ENCODE measurements at places on chromosomes 13 and 19.

- no peak for DNase-seq
Observed at GRCh38 chr19:21603431-21604231, 98.2 kb downstream of the ZNF429 start.

GRCh38 chr19:21202865-21203494 lies 61.1 kb downstream of the ZNF431 start:
- DNase-seq, result no peak

DNA sequence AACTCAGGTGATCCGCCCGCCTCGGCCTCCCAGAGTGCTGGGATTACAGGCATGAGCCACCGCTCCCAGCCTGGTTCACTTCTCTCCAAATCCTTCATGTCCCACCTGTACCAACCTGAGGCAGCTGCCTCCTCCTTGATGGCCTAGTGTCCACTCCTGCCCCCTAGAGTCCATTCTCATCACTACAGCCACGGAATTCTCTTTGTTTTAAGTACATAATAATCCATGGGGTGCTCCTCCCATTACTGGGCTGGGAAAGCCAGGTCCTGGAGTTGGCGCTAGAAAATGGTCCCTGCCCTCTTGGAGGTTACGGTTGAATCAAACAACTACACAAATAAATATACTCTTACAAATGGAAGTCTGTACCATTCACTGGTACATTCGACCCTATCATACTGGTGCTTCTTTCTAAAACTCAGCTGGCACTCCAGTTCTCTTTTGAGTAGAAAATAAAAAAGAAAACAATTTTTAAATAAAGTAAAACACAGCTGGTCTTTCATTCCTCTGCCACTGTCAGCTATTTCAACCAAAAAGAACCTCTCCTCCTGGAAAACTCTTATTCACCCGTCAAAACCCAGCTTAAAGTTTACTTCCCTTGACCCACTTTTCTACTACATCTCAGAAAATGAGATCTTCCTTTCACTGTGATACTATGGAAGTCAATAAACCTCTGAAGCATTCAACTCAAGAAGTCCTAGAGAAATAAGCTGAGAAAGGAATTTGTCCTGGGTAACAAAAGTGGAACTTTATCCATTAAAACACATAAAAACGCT lies 22.4 kb upstream of the ARHGEF18 start:
- DNase-seq, result no peak

DNA sequence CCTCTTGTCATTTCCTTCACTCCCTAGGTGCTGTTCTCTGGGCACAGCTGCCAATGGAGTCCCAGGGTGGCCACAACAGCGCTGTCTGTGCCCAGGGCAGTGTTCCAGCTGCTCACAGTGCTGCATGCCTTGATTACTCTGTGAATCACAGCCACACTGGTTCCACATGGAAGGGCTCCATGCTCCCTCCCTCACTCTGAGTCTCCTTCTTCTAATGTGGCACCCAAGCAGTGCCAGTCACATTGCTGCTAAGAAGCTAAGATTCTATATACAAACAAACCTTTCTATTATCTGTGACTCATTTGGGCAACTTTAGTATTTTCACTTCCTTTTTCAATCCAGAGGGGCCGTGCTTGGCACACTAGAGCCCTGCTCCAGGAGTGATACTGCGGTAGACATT lies 248.7 kb downstream of the TDRD3 start:
- no peak for DNase-seq

- DNase-seq, result peak; percentile 94
Observed at GRCh38 chr19:48646001-48646721, at the start of gene CA11. Gene CA11, minus strand, starts transcription at chr19:48646187. Its CDS starts 555 bp downstream, at chr19:48645632.

DNA sequence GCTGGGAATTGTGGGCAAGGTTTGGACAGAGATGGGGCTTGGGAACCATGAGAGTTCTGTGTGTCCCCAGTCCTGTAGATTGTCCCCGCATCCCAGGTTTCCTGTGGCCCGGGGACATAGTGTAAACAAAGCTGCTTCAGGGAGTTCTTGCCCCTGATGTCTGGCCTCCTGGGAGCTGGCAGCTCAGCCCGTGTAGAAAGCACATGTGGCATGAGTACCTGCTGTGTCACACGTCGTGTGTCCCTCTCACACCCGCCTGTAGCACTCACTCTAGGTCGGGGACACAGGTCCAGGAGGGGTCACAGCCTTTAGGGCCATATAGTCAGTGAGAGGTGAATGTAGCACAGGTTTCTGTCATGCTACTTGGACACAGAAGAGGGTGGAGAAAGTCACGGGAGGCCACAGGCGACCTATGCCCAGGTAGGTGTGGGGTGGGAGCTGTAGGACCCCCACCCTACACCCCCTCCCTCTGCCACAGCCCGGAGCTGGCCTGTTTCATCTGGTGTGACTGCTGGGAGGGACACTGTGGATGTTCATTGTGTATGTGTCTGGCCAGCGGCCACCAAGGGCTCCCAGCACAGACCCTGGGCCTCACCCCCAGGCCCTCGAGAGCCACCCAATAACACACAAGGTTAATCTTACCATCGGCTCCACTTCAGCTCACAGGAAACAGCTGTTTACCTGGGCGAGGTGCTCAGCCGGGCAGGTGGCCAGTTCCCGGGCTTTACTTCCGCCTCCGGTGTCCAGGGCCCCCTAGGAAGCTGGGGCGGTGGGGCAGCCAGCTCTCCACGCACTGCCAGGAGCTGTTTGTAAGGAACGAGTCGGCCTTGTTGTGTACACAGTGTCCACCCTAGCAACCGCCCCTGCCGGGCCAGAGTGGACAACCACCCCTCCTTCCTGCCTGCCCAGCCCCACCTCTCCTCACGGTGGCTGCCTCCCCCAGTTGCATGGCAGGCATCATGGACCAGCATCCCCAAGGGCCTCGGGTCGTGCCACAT lies 49.7 kb downstream of the COMP start:
- DNase-seq, result no peak

- no peak for DNase-seq
Observed at GRCh38 chr13:74715718-74716117, 581.5 kb upstream of the KLF12 start.

GRCh38 chr13:35684432-35684831 lies 207.9 kb upstream of the MAB21L1 start:
- no peak for DNase-seq

GRCh38 chr13:66154976-66155375 lies 1075.2 kb downstream of the PCDH9 start:
- no peak for DNase-seq

- DNase-seq, result no peak
Observed at GRCh38 chr19:58562122-58563033, 4.0 kb upstream of the UBE2M start.

- DNase-seq, result no peak
Observed at GRCh38 chr13:81745391-81745790, 1404.5 kb upstream of the SPRY2 start.
